Sigmoid colon (tissue), 7 donors: ENCODE measurements at places on chromosomes 3 and 15. TPM values are rescaled to one million over a fixed set of nuclear protein-coding genes. Genes with fewer than 3 reads are reported as not detected.

USP50 gene
- polyA plus RNA-seq: not detected

DNA sequence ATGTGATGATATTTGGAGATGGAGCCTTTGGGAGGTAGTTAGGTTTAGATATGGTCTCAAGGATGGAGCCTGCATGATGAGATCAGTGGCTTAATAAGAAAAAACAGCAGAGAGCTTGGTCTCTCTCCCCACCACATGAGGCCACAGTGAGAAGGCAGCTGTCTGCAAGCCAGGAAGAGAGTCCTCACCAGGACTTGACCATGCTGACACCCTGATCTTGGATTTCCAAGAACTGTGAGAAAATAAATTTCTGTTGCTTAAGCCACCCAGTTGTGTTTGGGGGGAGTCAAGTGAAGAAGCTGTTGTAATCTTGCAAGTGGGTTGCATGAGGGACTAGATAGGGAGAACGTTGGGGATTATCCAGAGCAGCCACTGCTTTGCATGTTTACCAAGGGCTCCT lies 62.3 kb upstream of the TNFAIP8L3 start:
- no peaks in the 10 kb centered on the region for H3K4me1 ChIP-seq
- H3K27me3 ChIP-seq: no peaks in the 10 kb centered on the region
- no peak for DNase-seq
- no peak overlapping the region for H3K27ac ChIP-seq

P2RY14 gene
- 4.2 TPM for polyA plus RNA-seq

GRCh38 chr3:170740726-170741591 lies 129.0 kb downstream of the RPL22L1 start:
- no peaks in the 10 kb centered on the region for H3K27me3 ChIP-seq
- no peaks in the 10 kb centered on the region for H3K36me3 ChIP-seq
- no peak overlapping the region for H3K27ac ChIP-seq

DNA sequence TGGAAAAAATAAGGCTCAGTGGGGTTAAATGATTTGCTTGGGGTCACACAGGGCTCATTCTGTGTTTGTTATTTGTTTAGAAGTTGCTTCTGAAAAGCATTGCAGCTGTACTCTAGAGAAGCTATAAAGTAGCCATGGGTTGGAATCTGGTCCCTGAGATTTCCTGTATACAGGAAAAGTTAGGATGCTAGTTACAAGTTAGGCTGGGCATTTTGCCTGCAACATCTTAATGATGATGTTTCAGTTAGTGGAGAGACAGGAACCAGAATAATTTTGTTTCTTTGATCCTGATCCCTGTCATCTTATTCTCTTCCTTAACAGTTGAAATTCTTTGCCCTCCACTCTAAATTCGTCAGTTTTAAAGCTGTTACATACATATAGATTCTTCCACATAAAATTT lies 445.3 kb downstream of the OTOL1 start:
- no peak for DNase-seq
- no peak overlapping the region for H3K27ac ChIP-seq
- H3K4me1 ChIP-seq: peaks cover 13% of the 10 kb centered on the region
- no peak overlapping the region for H3K4me3 ChIP-seq
- no peaks in the 10 kb centered on the region for H3K27me3 ChIP-seq
- H3K36me3 ChIP-seq: no peaks in the 10 kb centered on the region

DNA sequence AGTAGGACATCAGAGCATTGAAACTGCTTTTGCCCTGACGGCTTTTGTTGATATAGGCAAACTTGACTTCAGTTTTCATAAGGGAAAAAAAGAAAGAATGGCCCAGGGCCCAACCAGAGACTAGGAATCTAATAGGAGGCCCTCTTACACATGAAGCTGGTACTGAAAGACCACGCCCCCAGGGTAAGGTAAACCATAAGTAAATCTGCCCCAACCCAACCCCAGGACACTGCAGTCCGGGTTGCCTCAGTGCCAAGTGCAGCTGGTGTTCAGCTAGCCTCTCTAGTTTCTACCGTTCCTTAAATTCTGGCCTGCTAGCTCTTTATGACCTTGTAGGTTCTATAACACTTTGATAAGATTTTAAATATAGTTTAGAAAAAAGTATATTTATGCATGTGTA lies 136.7 kb downstream of the AQP9 start:
- H3K4me1 ChIP-seq: no peaks in the 10 kb centered on the region
- DNase-seq: no peak
- no peak overlapping the region for H3K4me3 ChIP-seq
- H3K27me3 ChIP-seq: no peaks in the 10 kb centered on the region
- no peak overlapping the region for H3K27ac ChIP-seq

DCBLD2 gene
- polyA plus RNA-seq: 3.5 TPM

DNA sequence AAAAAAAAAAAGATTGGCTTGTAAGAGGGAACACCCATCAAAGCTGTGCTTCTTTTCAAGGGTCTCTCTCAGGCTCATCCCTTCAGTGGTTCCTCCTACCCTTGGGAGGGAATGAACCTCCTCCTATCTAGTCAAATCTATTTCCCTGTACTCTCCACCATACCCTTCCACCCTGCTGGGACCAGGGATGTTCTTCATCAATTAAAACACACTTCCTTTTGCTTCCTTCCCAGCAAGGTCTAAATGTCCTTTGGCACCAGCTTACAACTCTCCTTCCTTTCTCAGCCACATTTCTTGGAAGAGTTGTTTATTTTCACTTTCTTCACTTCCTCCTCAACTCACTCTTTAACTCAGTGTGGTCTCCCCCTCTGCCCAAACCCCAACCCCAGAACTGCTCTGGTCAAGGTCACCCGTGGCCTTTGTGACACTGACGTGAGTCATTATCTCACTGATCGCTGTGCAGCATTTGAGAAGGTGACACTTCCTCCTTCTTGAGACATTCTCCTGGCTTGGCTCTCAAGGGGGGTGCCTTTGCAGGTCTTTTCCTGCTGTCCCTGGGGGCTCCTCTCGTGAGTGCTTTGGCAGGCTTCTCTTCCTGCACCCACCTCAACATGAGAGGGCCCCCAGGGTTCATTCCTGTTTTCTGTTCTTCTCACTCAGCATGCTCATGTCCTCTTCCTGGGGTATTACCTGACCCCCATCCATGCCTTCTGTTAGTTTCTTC lies 210.5 kb upstream of the TLE3 start:
- no peaks in the 10 kb centered on the region for H3K36me3 ChIP-seq
- H3K4me3 ChIP-seq: no peak overlapping the region
- H3K4me1 ChIP-seq: no peaks in the 10 kb centered on the region
- H3K27me3 ChIP-seq: no peaks in the 10 kb centered on the region
